ENCODE measurements at places on chromosomes 11 and 22. TPM values are rescaled to one million over a fixed set of nuclear protein-coding genes. Genes with fewer than 3 reads are reported as not detected.

GRCh38 chr11:17828311-17828751 lies 93.8 kb downstream of the KCNC1 start:
- peak; percentile 33 for DNase-seq

DNA sequence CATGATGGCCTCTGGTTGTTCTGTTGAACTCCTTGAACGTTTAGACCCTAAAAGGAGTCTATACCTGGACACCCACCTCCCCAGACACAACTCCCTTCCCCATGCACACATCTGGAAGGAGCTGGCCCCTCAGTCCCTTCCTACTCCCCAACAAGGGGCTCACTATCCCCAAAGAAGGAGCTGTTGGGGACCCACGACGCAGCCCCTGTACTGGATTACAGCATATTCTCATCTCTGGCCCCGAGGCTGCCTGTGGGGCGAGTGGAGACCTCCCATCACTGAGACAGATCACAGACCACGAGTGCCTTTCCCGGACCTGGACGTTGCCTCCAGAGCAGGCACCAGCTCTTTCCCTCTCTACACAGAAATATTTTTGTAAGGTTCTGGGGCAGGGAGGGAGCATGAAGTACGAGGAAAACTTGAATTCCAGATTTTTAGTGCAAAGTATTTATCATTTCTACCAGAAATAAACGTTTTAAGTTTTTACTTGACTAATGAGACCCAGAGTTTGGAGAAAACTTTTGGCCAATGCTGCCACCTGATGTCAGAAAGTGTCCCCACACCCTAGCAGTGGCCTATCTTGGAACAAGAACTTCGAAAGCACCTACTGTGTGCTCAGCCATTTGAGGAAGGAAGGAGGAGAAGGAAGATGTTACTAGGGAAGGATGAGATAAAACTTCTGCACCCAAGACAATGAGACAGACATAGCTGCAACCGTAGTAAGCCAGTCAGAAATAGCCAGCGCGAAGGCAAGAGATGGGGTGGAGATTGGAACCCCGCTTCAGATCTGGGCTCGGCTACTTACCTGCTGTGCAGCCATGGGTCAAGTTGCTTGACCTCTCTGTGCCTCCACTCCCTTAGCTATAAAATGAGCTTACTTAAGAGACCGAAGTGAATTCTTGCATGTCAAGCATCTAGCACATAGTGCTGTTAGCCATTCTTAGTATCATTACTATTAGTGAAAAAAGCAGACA lies 10.2 kb upstream of the POU2F3 start:
- no peak for DNase-seq

DNA sequence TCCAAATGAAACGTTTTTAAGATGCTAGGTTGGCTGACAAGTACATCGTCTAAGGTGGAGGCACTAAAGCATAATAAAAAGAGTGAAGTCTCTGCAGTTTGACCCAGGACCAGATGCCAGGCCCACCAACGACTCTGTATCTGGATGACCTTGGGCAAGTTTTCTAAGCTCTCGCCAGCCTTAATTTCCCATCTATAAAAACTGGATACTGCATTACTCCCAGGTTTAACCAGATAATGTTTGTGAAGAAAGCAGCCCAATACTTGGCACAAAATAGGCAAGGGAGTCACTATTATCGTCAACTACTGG lies 49.0 kb downstream of the FAM83F start:
- DNase-seq: no peak

Gene OR52A1
- not detected for total RNA-seq
